GM23338 (cell line): ENCODE measurements at places on chromosomes 5 and 9. TPM values are rescaled to one million over a fixed set of nuclear protein-coding genes. Genes with fewer than 3 reads are reported as not detected.
A peak's percentile ranks its signal among the peaks of the same experiment; 100 is the strongest.

DNA sequence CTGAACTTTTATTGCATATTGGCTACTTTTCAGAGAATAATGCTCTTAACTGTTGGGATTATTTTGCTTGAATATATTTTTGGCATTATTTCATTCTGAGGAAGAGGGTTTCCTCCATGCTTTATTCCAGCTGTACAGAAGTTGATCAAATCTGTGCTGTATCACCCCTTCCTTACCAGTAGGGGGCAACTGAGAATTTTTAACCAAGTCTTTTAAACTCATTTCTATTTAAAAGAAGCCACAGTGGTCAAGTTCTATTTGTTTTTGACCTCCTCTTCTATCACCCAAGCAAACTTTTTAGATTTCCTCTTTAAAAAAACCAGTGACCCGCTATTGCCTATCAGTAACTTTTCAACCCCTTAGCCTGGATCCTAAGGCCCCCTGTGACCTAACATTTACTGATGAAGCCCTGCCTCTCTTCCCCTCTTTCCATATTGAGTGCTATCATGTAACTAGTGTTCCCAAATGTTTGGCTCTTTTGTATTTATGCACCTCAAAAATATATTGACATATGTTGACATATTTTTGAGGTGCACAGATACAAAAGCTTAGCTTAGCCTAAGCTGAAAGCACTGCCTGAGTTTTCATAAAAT, 80.6 kb downstream of the FBXO4 start:
- DNase-seq: peak; percentile 50

The PRELID2 gene
- 9.8 and 13.1 TPM in 2 replicates for total RNA-seq

DNA sequence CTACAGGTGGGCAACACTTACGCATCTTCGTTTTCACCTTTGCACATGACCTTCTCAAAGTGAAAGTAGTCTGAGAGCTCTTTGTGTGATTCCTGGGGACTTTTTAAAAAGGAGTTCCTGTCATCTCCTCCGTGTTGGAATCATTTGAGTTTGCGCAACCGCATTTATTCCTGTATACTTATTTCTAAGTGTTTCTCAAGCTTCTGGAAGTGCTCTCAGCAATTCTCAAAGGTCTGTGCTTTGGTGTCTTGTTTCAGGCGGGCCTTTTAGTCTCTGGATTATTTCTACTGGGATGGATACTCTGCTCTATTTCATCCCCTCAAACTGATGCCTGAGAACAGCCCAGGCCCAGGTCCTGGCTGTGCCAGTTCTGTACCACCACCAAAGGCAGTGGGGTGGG, 226.5 kb upstream of the TUT7 start:
- DNase-seq: no peak

The LCN1 gene
- total RNA-seq: not detected in 2 replicates

The INSL6 gene
- total RNA-seq: not detected in 2 replicates
